ENCODE measurements at places on chromosomes 3 and 15.

DNA sequence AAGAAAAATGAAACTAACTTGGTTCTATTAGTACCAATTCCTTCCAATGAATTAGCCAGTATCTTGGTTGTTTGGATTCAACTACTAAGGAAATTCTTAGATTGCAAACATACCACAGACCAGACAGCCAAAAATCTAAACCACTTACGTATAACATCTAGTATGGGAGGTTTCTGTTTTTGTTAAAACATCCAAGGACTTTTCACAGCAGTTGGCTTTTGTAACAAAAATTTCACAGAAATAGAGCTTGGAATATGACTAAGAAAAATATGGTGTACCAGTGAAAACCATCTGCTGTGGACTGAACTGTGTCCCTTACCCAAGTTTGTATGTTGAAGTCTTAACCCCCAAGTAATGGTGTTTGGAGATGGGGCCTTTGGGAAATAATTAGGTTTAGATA, 199.2 kb downstream of the OTOL1 start:
- DNase-seq = no peak

DNA sequence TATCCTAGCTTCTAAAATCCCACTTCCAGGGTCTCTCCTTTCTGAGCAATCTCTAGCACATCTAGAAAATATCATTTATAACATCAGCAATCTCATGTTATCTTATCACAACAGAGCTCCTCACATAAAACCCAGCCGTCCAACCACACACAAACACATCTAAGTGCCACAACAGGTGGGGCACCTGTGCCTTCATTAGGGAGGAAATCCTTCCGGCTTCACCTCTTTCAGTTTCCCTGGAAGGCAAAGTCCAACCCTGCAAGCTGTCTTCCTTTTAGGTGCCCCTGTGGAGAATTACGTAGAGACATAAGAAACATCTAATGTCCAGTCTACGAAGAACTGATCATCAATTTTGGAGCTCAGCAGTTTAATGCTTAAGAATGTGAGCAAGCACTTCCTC, 1.6 kb downstream of the ZDHHC3 start:
- no peak for DNase-seq

DNA sequence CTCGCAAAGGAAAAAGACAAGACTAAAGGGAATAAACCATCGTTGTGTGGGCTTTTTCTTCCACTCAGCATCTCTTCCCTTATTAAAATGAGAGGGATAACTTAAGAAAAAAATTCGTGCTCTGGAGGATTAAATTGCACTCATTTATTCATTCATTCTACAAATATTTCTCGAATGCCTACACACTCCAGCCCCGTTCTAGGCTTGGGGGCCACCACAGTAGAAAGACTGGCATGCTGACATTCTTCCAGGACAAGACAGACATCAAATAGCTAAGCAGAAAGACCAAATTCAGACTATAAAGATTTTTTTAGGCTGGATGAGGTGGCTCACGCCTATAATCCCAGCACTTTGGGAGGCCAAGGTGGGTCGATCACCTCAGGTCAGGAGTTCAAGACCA, 65.3 kb upstream of the IL12A start:
- no peak for DNase-seq

GRCh38 chr3:42490243-42490642, 12.2 kb upstream of the VIPR1 start:
- peak; percentile 73 for DNase-seq

GRCh38 chr3:159929171-159930141, 59.2 kb upstream of the IL12A start:
- DNase-seq = peak; percentile 17

- no peak for DNase-seq
Observed at GRCh38 chr15:48858401-48858800, 19.5 kb upstream of the EID1 start.

DNA sequence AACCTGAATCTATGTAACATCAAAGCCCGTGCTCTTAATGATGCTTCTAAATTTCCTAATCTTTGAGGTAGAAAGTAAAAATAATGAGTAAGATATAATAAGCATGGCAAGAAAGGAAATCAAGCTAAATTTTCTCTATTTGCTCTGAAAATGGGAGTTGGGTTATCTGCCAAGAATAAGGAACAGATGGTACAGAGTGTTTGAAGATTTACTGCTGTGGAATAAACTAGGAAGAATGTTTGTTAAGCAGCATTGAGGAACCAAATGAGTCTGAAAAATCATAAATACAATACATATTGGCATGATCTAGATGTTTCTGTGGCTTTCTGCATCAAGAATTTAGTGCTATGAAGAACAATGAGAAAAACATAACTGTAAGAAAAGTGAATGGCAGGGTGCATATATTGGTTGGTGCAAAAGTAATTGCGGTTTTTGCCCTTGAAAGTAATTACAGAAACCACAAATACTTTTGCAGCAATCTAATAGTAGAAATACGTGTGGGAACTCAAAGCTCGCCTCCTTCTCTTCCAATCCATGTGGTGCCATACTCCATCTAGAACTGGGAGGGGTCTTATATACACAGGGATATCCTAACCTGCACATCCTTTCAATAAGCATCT, 87.6 kb downstream of the SUCNR1 start:
- no peak for DNase-seq

GRCh38 chr15:85430406-85431204, 50.2 kb downstream of the AKAP13 start:
- DNase-seq = no peak

GRCh38 chr3:171636666-171637065, 173.6 kb downstream of the PLD1 start:
- no peak for DNase-seq

DNA sequence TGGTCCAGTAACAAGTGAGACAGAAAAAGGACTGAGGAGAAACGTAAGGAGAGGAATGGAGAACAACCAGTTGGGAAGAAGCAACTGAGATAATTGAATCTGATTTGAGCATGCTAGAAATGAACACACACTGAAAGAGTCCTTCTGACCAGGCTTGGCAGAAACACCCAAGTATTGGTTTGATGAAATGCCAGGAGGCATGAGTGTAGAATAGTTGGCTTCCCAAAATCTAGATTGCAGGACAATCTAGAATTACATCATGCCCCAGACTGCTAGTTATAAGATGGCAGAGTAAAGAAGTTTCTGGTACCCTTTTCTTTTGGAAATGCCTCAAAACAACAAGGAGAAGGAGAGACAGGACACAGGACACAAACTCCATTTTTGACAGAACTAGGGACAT, 189.7 kb upstream of the STT3B start:
- DNase-seq = no peak

GRCh38 chr3:116338713-116339112, 106.6 kb downstream of the LSAMP start:
- DNase-seq = no peak

GRCh38 chr3:9206287-9206686, 43.2 kb downstream of the SRGAP3 start:
- no peak for DNase-seq

DNA sequence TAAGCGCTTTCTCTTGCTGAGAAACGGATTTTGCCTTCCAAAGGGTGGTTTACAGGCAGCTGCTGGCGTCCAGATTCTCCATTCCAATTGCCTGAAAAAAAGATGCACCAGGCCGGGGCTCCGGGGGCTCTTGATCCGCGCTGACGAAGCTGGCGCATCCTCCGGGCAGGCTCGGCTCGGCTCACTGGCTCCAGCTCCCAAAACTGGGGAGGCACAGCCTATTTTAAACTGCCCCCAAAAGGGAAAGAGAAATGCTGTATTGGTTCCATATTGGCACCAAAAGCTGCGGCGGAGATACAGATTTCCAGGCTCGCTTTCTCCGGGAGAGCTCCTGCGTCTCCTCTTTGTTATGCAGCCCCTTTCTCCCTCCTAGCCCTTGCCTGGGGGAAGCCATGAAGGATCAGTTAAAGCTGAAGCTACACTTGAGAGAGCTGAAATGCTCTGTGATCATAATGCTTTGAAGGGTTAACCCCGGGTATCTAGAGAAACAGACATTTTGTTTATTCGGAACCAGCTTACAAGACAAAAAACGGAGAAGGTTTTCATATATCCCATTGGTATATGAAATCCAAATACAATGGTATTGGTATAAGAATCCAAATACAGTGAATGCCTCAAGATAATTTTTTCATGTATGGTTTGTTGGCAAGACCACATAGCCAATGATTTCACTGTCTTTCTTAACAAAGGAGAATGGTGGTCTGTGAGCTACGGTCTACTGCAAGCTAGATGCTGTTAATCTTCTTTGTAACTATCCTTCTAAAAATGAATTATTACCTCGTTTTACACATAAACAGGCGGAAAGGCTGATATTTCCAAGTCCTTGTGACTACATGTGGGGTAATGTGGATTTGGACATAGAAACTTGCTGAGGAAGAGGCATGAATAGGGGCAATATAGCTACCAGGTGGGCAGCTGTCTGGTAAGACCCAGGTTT, 693 bp downstream of the CD200 start:
- DNase-seq = no peak

GRCh38 chr3:170442947-170443346, 24.3 kb downstream of the CLDN11 start:
- peak; percentile 19 for DNase-seq

GRCh38 chr3:156674911-156675829, 780 bp downstream of the TIPARP start:
- peak; percentile 78 for DNase-seq

GRCh38 chr3:65350801-65351476, 663.1 kb upstream of the ADAMTS9 start:
- DNase-seq = no peak

DNA sequence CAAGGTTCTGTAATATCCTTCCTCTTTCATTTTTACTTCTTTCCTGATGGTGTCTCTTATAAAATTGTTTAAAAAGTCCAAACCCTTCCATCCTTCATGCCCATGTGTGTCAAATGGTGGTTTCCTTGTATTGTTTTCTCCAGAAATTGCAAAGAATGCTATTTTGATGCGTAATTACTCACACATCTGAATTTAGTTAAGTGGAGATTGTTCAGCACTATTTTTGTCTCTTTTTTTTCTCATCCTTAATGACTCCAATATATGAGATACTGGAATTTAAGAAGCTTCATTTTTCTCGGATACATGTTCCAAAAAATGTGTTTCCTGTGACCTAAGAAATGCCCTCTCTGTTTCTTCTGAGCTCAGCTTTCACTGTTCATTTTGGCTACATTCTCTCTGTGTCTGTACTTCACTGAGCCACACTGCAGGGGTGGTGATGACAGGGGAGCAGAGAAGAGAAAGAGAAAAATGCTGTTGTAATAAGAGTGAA, 799.8 kb downstream of the DIPK2A start:
- no peak for DNase-seq

DNA sequence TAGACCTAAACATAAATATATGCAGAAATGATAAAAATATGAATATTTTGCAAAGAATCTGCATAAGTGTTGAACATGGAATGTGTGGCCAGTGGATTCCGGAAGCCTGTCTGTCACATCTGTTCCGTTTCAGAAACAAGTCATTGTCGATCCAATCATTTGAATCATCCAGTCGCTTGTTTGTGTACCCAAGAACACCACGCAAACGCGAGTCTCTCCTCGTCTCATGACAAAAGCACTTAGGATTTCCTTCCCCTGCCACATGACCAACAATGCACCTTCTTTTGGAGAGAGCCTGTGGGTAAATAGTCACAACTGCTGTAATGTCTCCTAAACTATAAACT, 80.2 kb downstream of the FMN1 start:
- no peak for DNase-seq

DNA sequence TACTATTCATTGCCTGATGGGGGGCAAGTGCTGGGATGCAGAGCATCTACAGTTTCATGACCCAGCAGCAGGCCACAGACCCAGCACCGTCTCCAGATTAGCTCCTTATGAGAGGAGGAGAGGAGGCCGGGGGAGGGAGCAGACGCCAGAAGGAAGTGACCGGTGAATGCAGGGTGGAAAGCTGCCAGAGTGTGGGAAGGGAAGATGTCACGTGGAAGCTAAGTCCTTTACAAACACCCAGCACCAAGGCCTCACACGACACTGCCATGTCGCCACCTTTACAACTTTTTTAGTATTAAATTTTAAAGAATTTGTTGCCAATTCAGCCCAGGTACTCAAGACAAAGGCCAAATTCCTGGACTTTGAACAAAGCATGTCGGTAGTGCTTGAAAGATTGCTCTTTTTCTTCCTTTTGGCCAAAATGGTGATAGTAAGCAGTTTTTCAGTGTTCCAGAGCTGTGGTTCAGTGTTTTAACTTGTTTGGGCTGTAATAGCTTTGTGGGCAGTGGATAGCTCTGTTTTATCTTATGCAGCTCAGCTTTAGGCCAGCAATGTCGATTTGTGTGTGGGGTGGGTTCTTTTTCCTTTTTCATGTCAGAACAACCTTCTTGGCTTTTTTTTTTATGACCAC, 58.2 kb downstream of the ZBTB38 start:
- DNase-seq = no peak

DNA sequence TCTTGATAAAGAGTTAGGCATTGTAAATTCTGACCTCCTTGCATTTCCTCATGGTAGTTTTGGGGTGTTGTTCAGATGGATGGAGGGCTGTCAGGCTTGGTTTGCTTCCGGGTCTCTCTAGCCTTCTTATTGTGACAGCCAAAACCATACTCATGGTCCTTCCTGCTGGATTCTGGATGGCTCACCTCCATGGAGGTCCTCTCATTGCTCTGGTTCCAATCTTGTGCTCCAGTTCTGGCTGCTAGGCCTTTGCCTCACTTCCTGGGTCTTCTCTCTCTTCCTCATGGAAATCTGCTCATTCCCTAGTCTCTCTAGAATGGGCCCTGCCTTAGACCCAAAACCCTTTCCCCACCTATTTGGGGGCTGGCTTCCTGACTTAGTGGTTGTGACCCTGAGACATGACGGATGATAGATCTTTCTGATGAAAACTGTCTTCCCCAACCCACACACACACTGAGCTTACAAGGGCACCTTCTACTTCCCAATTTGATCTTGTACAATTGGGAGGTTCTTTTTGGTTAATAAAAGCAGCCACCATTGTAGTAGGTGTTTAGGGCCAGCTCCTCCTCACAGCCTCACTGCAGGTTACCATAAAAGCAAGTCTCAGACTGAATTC, 66.2 kb upstream of the XCR1 start:
- DNase-seq = no peak

- DNase-seq = no peak
Observed at GRCh38 chr3:24837601-24838000, 343.0 kb upstream of the THRB start.

- no peak for DNase-seq
Observed at GRCh38 chr3:143222981-143223380, 103.4 kb downstream of the CHST2 start.
